ENCODE measurements at places on chromosomes 5 and 9.

- peak; percentile 97 for ATAC-seq
Observed at GRCh38 chr5:157148734-157149615, 6.3 kb upstream of the MED7 start.

- no peak for ATAC-seq
Observed at GRCh38 chr5:136133922-136134379, 1.3 kb downstream of the SMAD5 start.

DNA sequence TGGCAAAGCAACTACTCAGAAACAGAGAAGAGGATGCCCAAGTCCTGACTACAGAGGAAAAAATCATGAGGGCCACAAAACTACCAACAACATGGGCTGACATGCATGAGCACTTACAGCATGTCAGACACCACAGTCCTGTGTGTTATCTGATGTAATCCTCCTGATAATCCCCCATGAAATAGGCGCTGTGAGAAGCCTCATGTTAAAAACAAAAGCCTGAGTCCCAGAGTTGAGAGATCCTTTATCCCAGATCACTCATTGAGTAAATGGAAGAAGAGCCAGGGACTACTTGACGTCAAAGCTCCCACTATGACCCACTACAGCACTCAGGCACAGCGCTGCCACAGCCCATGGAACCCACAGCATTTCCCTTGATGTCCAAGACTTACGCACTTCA is 7.2 kb upstream of the SPOCK1 start:
- no peak for ATAC-seq

- no peak for ATAC-seq
Observed at GRCh38 chr5:80206282-80206681, 49.6 kb downstream of the SERINC5 start.

DNA sequence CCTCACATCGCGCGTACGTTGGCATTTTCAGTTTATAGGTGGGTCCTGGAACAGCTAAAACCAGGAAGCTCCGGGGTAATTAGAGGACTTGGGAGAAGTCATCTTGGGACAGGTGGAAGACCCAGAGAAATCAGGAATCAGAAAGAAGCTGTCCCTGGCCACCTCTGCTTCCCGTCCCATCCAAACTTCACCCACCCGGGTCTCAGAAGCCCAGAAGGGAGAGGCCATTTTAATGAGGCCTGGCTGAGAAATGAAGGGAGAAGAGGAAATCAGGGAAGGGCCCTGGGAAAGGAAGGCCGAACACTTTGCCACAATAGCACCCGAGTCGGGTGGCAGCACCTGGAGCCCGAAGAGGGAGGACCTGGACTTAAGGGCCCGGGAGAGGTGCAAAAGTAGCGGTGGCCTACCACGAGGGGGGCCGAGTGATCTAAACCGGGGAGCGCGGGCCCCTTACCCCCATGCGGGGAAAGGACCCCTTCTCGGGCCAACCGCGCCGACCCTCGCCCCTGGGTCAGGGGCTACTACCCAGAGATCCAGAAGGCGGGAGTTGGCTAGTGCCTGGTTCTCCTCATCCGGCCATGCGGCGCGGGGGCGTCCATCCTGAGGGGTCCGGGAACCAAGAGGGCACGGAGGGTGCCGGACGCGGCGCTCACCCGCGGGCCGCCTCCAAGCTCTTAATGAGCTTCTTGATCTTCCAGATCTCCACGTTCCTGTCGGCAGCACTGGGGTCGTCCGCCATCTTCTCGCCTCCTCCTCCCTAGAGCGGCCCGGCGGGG is 668 bp downstream of the ETF1 start:
- ATAC-seq, result peak; percentile 62

- ATAC-seq, result no peak
Observed at GRCh38 chr9:97769208-97769607, 72.1 kb upstream of the XPA start.

DNA sequence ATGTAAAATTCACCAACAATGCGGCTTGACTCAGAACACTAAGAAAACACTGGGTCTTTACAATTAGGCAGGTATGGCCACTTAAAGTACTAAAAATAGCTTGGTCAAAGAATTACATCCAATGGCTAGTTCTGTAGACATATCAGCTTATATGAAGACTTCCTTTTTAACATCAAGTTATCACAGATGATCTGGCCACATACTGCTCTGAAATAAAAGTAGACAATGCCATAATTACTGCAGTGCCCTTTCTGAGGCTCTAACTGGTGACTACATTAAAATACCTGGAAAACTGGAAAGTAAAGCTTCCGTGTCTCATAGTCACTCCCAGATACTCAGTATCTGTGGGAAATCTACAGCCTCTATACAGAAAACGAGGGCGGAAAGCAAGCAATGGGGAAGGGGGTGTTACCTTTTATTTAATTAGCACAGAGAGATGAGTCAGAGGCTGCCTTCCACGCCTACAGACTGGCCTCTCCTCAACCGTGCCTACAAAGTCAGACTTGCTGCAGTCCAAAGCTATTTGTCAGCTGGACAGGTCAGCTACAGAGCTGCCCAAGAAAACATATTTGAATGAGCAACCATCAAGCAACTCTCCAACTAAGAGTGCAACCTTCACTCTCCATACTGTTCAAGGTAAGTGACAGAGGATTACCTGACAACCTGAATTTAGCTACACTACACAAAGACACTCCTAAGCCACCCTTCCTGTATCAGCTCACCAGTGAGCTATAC is 8.7 kb downstream of the SERINC5 start:
- ATAC-seq, result peak; percentile 98

- no peak for ATAC-seq
Observed at GRCh38 chr5:60841361-60841760, 2.7 kb downstream of the ELOVL7 start.

DNA sequence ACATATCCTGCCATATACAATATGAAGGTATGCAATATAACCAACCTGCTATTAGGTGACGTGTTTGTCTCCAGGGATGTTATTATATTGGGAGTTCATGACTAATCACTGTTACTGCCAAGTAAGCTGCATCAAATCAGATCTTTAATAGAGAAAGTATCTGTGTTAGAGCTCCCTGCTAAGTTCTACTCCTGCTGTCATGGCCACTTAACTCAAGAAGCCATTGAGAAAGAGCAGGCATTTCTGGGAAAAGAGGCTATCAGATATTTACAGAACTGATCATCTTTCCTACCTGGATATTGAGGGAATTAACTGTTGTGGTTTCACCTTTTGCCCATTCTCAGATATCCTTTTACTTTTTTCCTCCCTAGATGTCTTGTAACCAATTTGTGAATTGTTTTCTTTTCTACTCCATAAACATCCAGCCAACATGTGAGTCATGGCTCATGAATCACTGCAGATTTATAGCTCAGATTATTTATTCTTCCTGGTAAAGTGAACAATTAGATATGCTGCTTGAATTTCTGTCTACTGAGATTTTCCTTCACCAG is 634.8 kb upstream of the FAM174A start:
- ATAC-seq, result peak; percentile 96

GRCh38 chr5:14787801-14788579 is 83.6 kb downstream of the ANKH start:
- no peak for ATAC-seq

- ATAC-seq, result no peak
Observed at GRCh38 chr9:89878687-89879086, 273.9 kb downstream of the GADD45G start.

- peak; percentile 18 for ATAC-seq
Observed at GRCh38 chr5:15790446-15791018, 290.6 kb downstream of the FBXL7 start.

DNA sequence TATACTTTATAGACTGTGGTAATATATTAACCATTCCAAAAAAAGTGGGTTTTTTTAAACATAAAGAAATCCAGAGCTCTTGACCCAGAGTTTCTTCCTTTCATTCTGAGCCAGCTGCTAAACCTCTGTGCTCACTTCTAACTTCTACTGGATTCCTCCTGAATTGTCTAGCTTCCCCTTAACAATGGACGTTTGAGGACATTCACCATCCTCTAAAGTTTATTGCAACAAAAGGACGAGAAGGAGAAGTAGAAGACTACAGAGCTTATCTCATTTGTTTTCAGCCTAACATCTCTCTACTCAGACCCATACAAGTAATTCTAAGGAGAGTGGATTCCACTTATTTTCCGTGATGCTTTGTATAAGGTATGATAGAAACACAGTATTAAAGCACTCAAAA is 284.2 kb downstream of the MAST4 start:
- no peak for ATAC-seq

- ATAC-seq, result no peak
Observed at GRCh38 chr9:74760031-74760700, 127.6 kb downstream of the TRPM6 start.

GRCh38 chr5:116810951-116811350 is 236.3 kb upstream of the SEMA6A start:
- no peak for ATAC-seq

GRCh38 chr5:135484674-135485086 is 32.5 kb upstream of the TIFAB start:
- ATAC-seq, result no peak

DNA sequence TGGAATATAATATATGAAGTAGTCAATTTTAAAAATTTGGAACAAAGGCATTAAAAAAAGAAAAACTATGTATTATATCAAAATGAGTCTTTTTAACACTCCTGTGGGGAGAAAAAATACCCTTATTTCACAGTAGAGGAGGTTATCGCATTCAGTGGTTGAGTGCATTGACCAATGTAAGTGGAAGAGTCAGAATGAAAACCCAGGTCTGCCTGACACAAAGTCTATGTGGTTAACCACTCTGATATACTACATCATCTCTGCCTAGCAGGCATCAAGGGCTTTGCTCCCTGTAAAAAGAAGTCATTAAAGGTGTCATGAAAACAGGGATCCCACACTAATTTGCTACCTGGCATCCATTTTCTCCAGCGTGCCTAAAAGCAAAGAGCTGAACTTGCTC is 417.2 kb upstream of the C9orf72 start:
- no peak for ATAC-seq

DNA sequence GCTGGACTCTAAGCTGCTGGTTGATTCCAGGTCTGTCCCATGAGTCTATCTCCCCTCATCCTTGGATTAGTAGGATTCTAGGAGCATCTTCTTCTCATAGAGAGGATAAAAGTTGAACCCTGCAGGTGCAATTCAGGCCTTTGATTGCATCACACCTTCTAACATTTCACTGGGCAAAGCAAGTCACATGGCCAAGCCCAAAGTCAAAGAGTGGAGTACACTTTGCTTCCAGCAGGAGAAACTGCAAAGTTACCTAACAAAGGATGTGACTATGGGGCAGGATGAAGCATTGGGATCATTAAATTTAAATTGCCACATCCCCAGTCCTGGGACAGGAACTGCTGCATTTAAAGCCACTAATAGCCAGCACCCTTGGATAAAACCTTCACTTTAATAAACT is 51.0 kb upstream of the EGFLAM start:
- no peak for ATAC-seq

DNA sequence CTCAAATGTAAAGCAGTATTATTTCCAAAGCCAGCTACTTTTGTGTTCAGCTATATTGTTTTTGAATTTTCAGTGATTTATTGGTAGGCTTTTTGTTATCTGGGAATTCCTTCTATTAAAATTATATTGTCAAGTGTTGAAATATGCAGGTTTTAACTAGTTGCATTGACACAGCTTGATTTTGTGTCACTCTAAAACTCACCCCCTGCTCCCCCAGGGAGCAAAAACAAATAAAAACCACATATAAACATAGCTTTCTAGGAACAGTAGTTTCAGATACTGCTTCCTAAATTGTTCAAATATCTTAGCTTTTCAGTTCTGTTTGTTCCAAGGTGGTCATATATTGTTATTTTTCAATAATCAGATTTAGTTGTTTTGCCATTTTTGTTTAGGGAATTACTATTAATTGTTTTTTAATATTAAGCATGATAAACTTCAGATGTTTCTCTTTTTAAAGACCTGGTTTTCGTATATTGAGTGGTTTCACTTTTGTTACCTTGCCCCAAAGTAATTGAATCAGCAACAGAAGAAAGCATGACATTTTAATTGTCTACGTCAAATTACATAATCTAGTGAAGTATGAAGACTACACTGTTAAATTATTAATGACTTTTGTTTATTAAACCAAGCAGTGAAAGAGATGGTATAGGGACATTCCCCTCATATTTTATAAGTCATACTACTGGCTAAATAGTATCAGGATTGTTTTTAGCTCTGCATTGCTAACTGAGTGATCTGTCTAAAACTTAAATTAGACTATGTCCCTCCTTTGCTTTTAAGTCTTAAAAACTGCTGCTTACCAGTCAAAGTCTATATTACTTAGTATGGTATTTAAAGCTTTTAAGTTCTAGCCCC is 43.4 kb downstream of the ERBIN start:
- peak; percentile 67 for ATAC-seq

- no peak for ATAC-seq
Observed at GRCh38 chr5:60806591-60807243, 37.4 kb downstream of the ELOVL7 start.

- peak; percentile 48 for ATAC-seq
Observed at GRCh38 chr9:137301081-137301947, 757 bp downstream of the NRARP start.

DNA sequence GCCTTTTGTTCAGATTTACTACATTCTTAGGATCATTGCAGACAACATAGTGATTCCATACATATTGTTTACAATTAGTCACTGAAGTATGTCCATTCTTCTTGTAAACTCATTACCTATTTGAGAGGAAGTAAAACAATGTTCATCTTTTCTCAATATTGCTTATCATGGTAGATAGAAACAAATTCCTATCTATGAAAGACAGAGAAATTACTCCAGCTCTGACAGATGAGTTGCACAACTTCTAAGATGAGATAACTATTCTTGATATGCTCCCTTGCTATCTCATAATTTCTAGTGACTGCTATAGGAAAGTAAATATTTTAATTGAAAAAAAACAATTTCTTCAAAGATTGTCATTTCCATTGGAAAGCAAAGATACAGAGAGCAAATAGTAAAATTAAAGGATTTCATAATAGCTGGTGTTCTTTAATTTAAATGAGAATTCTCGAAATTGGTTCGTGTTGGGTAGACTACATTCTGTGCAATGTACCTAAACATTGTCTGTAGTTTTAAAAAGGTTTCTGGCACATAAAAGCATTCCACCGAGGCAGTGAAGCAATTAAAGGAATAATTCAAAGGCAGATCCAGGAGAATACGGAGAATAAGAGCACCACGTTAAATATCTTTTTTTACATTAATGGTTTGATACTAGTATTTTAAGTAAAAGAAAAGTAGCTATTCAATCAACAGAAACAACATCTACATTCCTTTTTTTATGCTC is 1029.1 kb upstream of the ACO1 start:
- no peak for ATAC-seq

DNA sequence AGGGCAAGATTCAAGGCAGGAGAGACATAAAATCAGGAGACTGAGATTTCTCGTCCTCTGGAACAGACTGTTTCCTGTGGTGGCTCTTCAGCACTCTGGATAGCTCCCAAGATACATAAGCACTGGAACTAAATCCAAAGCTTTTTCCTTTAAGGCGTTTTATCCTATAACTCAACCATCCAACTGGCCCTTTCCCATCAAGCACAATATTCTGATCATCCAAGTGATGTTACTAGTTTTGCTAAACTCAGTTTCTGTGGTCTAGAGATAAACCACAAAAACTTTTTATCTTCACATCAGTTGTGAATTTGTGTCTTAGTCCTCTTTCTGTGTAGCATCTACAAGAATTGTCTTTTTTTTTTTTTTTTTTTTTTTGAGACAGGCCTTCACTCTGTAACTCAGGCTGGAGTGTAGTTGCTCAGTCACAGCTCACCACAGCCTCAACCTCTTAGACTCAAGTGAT is 299.4 kb downstream of the COX7C start:
- no peak for ATAC-seq

Measured in SK-N-SH treated with all-trans-retinoic acid at 6 μM for 48 hours (cell line).